ENCODE measurements at places on chromosomes 1 and 21.

DNA sequence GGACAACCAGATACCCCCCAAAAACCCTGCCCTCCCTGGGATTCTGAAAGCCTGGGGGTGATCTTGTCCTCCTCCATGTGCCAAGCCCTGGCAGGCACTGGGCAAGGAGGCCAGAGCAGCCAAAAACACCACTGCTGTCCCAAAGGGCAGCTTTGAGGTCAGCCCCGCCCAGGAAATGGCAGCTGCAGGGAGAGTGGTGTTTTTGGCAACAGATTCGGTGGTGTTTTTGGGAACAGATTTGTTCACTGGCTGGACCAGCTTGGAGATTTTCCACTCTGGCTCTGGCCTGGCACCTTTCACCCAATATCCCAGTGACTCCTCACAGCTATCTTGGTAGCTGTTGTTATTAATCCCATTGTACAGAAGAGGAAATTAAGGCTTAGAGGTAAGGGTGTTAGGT is 34.7 kb downstream of the LRP8 start:
- DNase-seq, result no peak

- no peak for DNase-seq
Measured at GRCh38 chr1:175090780-175091179, 23.1 kb downstream of the TNN start.

GRCh38 chr1:228986093-228986904 is 251.0 kb downstream of the RHOU start:
- DNase-seq, result no peak

DNA sequence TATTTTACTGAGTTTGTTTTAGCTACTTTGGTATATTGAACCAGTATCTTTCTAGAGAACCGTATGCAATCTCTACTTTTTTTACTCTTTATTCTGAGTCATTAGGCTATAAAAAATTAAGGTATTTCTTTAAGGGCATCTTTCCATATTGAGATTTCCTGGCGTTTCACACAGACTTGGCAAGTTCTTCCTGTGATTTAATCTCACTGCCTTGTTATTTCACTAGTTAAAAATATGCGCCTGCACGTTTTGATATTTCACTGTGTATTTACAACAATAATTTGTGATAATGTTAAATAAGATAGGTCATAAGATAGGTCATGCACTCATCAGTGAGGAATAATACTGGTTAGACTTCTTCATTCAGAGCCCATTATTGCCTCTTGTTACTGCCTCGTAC is 16.2 kb upstream of the CR1L start:
- no peak for DNase-seq

- no peak for DNase-seq
Measured at GRCh38 chr1:79547514-79547913, 541.0 kb upstream of the ADGRL4 start.

- DNase-seq, result no peak
Measured at GRCh38 chr1:184032306-184032929, 5.1 kb downstream of the COLGALT2 start.

- DNase-seq, result no peak
Measured at GRCh38 chr1:21342961-21343838, 52.9 kb upstream of the ECE1 start.

DNA sequence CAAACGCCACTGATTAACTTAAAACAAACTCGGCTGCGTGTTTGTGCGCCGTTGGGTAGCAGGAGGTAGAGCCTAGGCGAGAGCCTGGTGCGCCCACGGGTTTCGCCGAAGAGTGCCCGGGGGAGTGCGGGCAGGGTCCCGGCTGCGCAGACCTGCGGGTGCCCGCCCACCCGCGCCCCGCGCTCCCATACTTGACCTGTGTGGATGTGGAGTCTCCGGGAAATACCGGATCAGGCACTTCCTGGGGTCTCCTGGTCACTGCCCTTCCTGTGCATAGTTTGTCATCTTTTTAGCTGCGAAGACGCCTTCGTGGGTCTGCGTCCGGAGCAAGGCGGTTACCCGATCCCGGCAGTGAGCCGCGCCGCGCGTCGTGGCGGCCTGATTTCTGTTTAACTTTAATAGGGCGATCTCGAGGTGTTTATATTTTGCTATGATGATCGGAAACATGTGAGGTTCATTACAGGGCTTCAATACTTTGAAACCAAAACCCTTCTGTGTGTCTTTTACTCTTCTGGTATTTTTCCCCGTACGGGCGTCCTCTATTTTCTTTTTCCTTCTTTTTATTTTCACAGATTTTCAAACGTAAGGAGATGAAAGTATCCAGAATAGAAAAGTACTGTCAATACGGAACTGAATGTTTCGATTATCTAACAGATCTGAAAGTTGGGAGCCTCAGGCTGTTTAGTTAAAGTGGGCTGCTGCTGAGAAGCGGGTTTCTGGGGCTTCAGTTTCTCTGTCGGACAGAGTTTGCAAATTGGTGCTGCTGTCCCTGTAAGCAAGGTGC is 15.2 kb downstream of the NR5A2 start:
- DNase-seq, result peak; percentile 16

GRCh38 chr1:25773441-25774125 is 26.4 kb upstream of the SELENON start:
- no peak for DNase-seq

DNA sequence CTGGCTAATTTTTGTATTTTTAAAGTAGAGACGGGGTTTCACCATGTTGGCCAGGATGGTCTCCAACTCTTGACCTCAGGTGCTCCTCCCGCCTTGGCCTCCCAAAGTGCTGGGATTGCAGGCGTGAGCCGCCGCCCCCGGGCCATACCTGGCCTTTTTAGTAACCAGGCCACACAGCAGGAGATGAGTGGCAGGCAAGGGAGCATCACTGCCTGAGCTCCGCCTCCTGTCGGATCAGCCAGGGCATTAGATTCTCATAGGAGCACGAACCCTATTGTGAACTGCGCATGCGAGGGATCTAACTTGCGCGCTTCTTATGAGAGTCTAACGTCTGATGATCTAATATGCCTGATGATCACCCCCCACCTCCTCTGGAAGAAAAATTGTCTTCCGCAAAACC is 308.7 kb upstream of the PRMT6 start:
- DNase-seq, result no peak
